ENCODE measurements at places on chromosomes 7 and 10. TPM values are rescaled to one million over a fixed set of nuclear protein-coding genes. Genes with fewer than 3 reads are reported as not detected.
A peak's percentile ranks its signal among the peaks of the same experiment; 100 is the strongest.

AKR1C4 gene
- not detected for total RNA-seq

DNA sequence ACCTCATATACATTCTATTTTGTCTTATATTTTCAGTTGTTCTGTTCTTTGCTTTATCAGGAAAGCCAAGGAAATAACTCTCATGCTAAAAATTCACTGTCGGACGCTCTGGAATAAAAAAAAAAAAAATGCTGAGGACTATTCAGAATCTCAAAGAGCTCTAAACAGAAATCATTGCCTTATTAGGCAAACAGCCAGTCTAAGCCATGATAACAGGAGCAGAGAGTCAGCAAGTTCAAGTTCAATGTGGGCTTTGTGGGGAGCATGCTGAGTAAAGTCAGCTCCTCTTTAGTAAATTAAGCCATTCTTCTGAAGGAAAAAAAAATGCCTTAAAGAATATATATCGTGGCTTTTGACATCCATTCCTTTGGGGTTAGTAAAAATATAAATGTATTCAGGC is 13.6 kb upstream of the FAM13C start:
- no peak for DNase-seq

CAPZA2 gene
- 210 TPM for total RNA-seq

GRCh38 chr10:132298038-132298881 is 9.5 kb downstream of the STK32C start:
- peak; percentile 57 for DNase-seq

PIK3CG gene
- total RNA-seq: not detected

DNA sequence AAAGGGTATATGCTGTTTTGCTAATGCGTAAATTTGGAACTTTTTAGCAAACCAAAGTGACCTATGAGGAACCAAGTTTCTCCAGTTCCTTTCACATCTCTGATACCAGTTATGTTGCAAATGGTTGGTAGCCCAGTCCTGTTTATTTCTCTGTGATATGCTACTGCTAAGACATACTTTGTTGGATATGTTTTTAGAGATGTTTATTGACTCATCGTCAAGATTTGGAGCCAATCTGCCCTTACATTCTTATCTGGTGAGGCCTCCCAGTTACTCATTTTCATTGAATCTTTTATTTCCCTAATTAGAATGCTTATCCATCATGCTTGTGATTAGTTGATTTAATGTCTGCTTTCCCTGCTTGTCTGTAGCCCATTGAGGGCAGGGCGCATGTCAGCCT is 58.9 kb downstream of the LRGUK start:
- no peak for DNase-seq

DNA sequence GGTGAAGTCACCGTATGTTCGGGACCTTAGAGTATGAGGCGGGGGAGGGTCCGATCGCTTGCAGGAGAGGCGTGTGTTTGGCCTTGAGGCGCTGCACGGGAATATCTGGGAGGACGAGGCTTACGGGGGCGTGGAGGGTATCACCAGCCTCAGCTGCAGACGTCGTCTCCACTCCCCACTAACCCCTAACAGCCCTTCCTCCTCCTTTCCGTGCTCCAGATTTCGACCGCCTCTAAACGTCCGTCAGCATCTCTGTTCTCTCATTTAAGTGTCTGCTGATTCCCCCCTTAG is 23.5 kb upstream of the ZNF12 start:
- DNase-seq: no peak

DNA sequence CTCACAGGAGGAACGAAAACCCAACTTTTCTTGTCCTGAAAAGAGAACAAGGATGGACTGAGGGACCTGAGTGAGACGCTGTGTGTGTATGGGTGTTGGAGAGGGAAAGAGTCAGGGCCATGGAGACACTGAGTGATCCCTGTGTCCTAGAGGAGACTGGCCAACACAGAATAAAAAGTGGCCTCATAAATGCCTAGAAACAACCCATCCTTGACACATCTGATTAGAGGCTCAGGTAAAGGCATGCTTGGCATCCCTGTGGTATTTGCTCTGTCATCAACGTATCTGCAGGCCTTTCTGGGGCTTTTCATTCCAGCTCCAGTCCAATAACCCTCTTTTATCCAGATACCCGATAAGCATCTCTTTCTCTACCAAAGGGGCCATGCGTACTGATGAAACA is 86.3 kb downstream of the FGFR2 start:
- no peak for DNase-seq

- DNase-seq: no peak
Measured at GRCh38 chr10:24668247-24668646, 55.4 kb downstream of the ARHGAP21 start.

DNA sequence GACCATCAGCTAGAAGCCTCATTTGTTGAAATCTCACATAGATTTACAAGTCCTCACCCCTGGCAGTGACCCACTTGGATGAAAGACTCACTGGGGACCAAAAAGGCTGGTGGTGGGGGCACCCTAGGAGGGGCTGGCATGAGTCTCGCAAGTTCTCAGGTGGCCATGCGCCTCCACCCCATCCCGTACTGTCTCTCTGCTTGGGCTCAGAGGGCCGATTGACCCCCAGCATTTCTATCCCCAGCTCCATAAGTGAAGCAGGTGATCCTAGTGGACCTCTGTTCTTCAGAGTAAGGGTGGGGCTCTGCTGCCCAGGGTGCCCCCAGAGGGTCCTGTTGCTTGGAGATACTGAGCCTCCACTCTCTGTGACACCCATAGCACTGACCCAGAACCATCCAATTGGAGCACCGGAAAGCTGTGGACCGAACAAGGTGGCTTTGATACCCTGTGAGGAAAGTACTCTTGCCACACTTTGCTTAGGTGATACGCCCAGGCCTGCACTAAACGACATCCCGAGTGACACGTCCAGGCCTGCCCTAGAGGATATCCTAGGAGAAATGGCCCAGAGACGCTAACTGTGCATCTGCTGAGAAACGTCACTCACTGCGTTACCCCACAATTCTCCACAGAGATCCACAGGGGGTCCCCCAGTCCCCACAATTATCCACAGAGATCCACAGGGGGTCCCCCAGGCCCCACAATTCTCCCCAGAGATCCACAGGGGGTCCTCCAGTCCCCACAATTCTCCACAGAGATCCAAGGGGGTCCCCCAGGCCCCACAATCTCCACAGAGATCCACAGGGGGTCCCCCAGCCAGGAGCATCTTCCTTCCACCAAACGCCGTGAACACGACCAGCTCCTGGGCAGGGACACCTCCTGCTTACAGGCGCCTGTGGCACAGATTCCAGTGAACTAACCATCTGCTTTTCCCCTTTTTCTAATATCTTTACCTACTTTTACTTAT is 262.9 kb downstream of the PTPRN2 start:
- DNase-seq: no peak

PRLHR gene
- not detected for total RNA-seq

DNA sequence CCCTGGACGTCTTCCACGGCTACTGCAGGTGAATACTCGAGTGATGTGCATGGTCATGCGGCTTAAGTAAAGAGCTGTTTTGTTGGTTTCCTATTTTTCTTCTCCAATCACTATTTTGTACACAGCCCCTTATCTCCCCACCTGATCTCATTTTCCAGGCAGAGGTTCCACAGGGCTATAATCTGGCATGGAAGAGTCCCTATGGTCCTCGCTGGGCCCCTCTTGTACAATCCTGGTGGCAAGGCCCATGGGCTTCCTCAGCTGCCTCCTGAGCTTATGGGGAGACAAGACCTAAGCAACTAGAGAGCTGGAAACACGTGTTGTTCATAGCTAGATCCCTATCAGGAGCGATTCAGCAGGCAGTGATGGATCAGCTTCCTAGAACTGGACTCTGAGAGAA is 181.3 kb upstream of the ADO start:
- no peak for DNase-seq

- DNase-seq: peak; percentile 1
Measured at GRCh38 chr10:71079761-71080380, 132.5 kb upstream of the UNC5B start.

DNA sequence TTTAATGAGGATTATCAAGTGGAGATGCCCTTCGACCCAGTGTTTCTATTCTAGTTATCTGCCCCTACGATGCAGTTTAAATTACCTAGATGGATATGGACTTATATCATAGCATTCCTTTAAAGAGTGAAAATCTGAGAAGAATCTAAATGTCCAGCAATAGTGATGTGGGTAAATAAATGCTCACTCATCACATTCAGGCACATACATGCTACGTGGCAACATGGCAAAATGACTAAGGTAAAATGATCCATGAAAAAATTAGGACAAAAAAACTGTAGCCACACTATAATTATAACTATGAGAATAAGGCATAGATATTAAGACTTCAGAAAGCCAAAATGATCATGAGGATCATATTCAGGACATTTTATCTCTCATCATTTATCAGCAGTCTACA is 82.4 kb upstream of the PDE1C start:
- DNase-seq: no peak

SPDYE3 gene
- total RNA-seq: not detected

GRCh38 chr7:22469371-22470143 is 30.4 kb downstream of the STEAP1B start:
- no peak for DNase-seq

DNA sequence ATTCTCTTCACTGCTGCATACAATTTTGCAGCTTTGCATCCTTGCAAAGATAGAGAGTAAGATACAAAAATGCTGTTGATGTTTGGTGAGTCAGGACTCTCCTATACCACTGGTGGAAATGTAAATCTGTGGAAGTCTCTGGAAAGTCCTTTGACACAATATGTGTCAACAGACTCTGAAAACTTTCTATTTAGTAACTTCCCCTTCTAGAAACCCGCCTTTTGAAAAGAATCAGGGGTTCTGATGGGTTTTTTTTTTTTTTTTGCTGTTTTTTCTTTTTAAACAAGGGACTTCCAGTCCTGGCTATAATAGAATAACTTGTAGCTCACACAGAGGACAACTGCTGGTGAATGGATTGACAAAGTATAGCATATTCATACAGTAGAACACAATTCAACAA is 16.4 kb downstream of the NOD1 start:
- no peak for DNase-seq

DNA sequence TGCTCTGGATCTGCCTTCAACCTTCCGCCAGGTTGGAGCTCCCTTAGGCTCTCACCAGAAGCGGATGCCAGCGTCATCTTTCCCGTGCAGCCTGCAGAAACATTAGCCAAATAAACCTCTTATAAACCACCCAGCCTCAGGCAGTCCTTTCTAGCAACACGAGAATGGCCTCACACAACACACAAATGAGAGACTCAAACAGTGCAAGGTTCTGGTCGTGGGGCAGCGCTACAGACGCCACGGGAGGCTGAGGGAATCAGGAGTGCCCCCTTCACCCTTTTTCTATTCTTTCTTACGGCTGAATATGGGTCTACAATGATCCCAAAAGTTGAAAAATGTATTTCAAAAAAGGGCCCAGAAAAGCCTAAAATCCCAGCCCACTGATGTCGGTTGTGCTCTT is 96.4 kb downstream of the FOXL3 start:
- no peak for DNase-seq

DNA sequence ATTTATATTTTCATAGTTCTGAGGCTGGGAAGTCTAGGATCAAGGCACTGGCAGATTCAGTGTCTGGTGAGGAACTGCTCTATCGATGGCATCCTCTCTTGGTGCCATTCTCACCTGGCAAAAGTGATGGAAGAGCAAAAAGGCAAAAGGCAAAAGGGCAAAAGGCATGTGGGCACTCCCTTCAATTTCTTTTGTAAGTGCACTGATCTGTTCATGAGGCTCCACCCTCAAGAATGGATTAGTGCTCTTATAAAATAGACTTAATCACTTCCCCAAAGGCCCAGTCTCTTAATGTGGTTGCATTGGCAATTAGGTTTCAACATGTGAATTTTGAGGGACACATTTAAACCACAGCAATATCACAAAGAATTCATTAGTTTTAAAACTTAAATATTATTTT is 16.1 kb downstream of the TAS2R60 start:
- DNase-seq: no peak

GRCh38 chr7:104848138-104848990 is 165.6 kb upstream of the KMT2E start:
- DNase-seq: peak; percentile 80

DNA sequence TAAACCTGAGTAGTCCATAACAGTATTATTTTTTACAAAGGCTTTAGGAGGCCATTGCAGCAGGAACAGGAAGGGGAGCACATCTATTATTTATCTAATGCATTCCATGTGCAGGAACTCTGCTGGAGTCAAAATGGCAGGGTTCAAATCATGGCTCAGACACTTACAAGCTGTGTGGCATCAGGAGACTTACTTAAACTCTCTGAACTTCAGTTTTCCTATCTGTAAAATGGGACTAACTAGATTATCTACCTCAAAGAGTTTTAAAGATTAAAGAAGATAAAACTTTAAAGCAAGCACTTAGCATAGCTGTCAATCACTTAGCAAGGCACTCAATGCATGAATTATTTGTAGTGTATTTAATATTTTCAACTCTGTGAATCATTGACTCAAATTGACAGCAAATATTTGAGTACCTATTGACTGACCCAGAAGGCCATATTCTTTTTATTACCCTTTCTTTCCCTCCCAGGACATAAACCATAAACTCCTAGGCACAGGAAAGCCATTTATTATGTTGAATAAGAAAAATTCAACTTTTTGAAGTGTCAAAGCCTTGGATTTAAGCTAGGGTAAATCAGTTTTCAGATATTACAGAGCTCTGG is 115.8 kb upstream of the FAM204A start:
- DNase-seq: no peak

HOXA11 gene
- not detected for total RNA-seq

DNA sequence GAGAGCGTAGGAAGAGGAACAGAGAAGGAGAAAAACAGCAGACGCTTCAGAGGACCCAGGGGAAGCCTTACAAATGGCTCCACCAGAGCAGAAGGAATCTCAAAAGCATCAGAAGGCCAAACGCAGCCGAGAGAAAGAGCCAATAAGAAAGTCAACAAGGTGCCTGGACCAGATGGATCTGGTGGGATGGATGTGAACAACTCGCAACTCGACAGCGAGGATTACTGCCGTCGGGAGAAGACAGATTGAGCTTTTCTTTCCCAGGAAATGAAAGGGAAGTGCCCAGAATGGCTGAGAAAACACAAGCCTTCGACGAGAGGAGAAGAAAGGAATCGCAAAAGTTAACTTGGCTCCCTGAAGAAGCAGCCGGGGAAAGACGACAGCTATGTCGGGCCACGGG is 132.8 kb upstream of the MGMT start:
- DNase-seq: peak; percentile 15

ADAM8 gene
- 3.2 TPM for total RNA-seq

- DNase-seq: no peak
Measured at GRCh38 chr10:90130321-90131086, 429.1 kb downstream of the KIF20B start.

GRCh38 chr7:84194484-84195271 is at the start of gene SEMA3A:
Gene SEMA3A (minus strand): TSS chr7:84194789. CDS start chr7:84194586, 203 bp downstream.
- peak; percentile 88 for DNase-seq

C10orf62 gene
- total RNA-seq: not detected

- DNase-seq: no peak
Measured at GRCh38 chr7:68840991-68841390, 757.3 kb upstream of the AUTS2 start.

NYAP1 gene
- 1.2 TPM for total RNA-seq

UBE2H gene
- 114 TPM for total RNA-seq

DNA sequence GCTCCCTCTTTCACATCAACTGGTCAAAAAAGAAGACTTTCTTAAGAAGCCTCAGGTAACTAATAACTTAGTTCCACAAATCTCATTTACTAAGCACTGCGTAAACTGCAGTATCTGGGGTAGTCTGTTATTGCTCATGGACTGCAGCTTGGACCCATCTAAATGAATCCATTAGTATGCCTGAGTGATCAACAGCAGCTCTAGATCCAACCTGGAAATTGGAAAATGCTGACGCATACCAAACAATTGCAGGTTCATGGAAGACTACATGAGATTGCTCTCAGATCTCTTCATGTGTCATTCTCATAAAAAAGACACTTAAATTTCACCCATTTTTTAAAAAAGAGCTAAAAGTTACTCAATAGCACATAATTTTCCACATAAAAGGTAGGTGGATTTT is 121.6 kb downstream of the IDE start:
- DNase-seq: no peak
